ENCODE measurements at places on chromosomes 12 and 14. TPM values are rescaled to one million over a fixed set of nuclear protein-coding genes. Genes with fewer than 3 reads are reported as not detected.

KCNH5 gene
- 0.07 TPM for polyA plus RNA-seq

ABCD2 gene
- 2.0 TPM for polyA plus RNA-seq

EPYC gene
- polyA plus RNA-seq, result 3.8 TPM

NPAS3 gene
- polyA plus RNA-seq, result 0.51 TPM

ACVRL1 gene
- 12.9 TPM for polyA plus RNA-seq

KRT73 gene
- polyA plus RNA-seq, result 0.09 TPM

APEX1 gene
- polyA plus RNA-seq, result 151 TPM

OTX2 gene
- not detected for polyA plus RNA-seq

OTUB2 gene
- 0.53 TPM for polyA plus RNA-seq

KRT72 gene
- 0.21 TPM for polyA plus RNA-seq

RAD9B gene
- 0.56 TPM for polyA plus RNA-seq

TDRD9 gene
- polyA plus RNA-seq, result 1.3 TPM

FGF23 gene
- not detected for polyA plus RNA-seq

TAS2R14 gene
- 0.46 TPM for polyA plus RNA-seq
